WTC11 (cell line): ENCODE measurements at places on chromosomes 3 and 15.
A peak's percentile ranks its signal among the peaks of the same experiment; 100 is the strongest.

DNA sequence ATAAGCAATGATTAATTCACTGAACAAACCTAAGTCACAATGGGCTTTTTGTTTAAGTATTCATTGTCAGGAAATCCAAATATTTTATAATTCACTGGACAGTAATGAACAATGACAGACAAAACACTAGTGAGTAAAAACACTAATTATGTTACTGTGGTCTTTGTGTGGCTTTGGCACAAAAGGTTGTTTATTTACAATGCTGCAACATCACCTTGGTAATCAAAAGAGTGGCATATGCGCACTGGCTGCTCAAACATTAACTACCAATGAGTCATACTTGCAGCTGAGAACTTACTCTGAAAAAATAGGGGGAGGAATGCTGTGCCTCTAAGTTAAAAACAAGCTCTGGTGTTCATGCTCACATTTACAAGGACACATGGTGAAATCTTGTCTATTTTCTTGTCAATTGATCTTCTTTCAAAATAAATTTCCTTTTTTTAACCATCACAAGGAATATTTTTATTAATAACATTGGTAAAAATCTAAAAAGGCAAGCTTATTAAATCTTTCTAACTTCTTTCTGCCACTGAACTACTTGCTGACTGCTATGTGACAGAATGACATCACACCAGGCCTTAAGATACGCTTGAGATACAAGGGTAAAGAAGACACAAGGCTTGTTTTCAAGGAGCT, 85.2 kb upstream of the PPIB start:
- DNase-seq, result no peak

- DNase-seq, result no peak
These were observed 63.3 kb downstream of the RBMS3 start for GRCh38 chr3:29344154-29344553.

- peak; percentile 37 for DNase-seq
These were observed 10.9 kb downstream of the SEMA7A start for GRCh38 chr15:74422652-74423430.

DNA sequence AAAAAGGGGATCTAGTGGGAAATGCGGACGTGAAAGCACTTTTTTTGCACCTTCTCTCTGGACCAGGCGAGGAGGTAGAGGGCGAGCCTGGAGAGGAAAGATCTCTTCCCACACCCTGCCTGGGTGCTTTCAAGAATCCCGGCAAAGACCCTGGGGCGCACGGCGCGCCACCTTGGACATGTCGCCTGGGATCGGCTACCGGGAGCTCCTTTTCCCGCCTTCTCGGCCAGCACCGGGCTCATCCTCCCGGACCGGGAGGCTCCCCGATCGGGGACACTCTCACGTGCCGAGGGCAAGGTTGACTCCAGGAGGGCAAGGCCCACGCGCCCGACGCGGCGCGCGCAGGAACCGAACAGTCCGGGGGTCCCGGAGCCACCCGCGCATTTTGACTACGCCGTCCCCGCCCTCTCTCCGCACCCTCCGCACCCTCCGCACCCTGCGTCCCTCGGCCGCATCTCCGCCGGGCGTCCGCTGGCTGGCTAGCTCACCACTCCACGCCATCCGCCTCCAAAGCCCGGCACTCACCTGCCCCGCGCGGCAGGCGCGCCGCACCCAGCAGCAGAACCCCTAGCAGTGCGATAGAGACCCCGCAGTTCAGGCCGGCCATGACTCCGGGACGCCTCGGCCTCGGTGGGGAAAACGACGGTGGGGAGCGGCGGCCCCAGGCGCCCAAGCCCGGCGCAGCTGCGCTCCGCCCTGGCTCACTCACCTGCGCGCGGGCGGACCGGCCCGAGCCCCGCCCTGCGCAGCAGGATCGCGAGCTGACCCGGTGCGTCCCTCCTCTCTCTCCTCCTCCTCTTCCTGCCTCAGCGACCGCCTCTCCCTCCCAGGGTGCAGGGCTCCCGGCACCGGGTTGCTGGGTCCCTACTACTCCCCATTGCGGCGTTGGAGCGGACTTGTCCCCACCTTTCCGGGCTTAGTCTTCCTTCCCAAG, at the start of gene CDCP1:
Gene CDCP1 (minus strand): TSS at position 698 of the 934 bp plus-strand sequence. CDS start 91 bp downstream, at position 607.
- DNase-seq, result peak; percentile 57

GRCh38 chr15:74025436-74025835, 30.9 kb downstream of the PML start:
- DNase-seq, result no peak

DNA sequence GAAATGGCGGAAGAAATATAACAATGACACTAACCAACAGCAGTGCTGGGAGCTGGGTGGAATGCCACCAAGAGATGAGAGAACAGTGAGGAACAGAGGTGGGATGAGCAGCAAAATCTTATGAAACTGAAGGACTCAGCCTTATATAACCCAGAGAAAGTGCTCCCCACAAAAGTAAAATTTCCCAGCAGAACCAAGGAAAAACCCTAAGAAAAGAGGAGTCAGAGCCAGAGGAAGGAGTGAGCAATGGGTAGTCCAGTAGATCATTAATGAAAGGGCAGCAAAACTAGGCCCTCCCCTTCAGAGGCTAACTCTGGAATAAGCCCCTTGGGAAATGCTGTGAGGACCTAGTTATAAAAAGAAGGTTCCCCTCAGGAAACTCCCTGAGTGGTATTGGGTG, 24.7 kb upstream of the UBE2E1 start:
- no peak for DNase-seq

- no peak for DNase-seq
These were observed 271.0 kb downstream of the GABRG3 start for GRCh38 chr15:27241943-27242342.

GRCh38 chr3:126008219-126008618, 39.2 kb downstream of the ROPN1B start:
- DNase-seq, result no peak

DNA sequence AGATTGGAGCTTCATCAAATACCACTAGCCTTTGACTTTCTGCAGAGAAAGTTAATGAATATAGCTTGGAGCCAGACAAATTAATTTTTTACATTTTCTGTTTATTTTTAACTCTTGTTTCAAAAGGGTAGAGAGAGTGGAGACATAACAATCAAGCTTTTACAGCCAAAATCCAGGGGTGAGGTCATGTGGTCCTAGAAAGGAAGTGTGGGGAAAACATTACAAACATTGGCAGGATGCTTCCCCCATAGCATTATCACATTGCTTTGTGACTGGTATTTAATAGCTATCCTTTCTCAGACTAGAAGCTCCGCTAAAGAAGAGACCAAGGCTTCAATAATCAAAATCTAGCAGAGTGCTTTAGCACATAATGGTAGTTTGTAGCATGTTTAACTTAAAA, 46.4 kb upstream of the PHLDB2 start:
- no peak for DNase-seq

DNA sequence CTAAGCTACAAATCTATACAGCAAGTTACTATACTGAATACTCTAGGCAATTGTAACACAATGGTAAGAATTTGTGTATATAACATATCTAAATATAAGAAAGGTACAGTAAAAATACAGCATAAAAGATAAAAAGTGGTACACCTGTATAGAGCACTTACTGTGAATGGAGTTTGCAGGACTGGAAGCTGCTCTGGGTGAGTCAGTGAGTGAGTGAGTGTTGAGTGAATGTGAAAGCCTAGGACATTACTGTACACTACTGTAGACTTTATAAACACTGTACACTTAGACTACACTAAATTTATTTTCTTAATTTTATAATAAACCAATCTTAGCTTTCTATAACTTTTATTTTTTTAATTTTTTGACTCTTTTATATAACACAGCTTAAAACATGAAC, 123.1 kb downstream of the ZMAT3 start:
- DNase-seq, result no peak

DNA sequence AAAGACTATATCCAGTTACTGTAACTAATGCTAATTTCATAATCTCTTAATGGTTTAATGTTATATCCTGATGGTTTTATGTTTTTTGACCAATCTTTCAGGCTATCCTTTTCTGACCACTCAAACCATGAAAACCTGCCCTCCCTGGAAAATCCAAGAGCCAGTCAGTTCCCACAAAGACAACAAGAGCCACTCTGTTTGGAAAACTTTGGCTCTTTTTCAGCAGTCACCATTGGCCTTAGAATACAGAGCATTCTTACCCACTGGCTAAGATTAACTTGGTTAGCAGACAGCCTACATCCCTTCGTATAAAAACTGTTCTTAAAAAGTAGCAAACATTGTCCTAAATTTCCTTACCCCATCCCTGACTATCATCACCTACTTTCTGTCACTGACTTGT, 32.9 kb downstream of the ALCAM start:
- DNase-seq, result no peak

DNA sequence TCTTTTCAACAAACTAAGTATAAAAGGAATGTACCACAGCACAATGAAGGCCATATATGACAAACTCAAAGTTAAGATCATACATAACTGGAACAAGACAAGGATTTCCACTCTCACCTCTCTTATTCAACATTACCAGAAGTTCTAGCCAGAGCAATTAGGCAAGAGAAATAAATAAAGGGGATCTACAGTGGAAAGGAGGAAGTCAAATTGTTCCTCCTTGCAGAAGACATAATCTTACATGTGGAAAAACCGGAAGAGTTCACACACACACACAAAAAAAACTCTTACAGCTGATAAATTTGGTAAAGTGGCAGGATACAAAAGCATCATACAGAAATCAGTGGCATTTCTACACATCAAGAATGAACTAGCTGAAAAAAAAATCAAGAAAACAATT, 277.9 kb downstream of the MCTP2 start:
- no peak for DNase-seq

- peak; percentile 23 for DNase-seq
These were observed 41.0 kb downstream of the GPR160 start for GRCh38 chr3:170078620-170079281.

GRCh38 chr15:28125673-28126651, 26.8 kb upstream of the OCA2 start:
- no peak for DNase-seq

DNA sequence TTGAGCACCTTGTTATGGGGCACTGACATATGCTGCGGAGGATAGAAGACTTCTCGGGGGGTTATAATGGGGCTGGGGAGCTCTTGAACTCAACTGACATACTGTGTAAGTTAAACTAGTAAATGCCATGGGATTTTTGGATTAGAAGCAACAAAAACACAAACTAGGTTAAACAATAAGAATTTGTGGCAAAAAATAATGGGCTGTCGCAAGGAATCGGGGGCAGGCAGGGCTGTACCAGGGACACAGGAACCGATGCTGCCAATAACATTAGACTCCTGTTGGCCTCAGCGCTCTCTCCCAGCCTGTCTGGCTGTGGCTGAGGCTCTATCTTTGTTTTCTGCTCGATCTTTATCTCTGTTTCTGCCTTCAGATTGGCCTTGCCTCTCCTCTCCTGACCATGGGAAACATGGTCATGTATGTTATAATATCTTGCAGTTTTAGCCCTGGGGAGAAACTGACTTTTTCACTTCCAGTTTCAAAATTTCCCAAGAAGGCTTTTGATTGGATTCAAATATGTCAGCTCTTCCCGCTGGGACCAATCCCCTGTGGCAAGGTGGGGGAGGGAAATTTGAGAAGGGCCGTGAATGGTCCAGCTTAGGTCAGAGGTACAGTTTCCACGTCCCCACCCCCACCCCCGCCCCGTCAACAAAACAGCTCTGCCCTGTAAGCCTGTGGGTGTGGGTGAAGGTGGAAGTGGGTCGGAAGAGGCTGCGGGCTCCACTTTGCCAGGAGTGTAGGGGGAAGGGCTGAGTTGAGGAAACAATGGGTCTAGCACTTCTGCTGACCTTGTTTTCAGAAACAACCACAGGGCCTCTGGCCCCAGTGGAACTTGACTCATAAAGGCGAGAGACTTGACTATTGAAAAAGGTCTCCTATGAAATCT, 161.1 kb upstream of the TBL1XR1 start:
- peak; percentile 36 for DNase-seq
